ENCODE measurements at places on chromosomes 16 and 17.

DNA sequence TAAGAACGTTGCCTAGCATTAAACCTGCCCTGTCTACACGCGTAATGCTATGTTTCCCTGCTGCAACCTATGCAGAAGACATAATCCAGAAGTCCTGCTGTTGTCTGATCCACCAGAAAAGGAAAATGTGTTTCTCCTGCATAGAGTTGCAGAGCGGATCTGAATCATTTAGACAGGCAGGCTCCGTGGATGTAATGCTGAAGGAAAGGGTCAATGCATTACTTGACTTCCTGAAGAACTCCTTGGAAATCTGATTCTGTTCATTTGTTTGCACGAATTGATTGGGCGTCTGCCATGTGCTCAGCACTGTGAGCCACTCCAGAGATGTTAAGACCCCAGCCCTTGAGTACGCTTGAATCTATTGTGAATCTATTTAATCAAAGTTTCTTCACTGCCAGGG, 83.4 kb downstream of the FOXL1 start:
- peak; percentile 42 for DNase-seq

DNA sequence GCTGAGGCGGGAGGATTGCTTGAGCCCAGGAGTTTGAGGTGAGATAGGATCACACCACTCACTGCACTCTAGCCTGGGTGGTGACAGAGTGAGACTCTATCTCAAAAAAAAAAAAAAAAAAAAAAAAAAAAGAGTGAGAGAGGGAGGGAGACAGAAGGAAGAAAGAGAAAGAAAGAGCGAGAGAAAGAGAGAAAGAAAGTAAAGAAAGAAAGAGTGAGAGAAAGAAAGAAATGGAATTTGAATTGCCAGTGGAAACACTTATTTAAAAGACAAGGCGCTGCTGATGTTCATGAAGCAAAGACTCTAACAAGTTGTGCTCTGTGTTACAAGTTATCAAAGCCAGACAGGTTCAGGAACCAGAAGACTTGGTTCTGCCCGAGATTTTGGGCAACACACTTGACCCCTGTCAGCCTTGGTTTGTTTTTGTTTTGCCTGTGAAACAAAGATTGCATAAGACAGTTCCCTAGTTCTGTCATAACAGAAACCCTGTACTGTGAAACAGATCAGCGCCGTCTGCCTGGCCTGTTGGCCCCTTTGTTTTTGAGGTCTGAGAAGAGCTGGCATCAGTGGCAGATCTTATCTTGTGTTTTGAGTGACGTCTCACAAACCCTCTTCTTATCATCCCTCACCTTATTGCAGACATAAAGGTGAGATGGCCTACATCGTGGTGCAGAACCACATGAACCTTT, 55.4 kb upstream of the ENDOV start:
- peak; percentile 36 for DNase-seq

- no peak for DNase-seq
Observed at GRCh38 chr17:55694286-55694910, 28.3 kb downstream of the TMEM100 start.

DNA sequence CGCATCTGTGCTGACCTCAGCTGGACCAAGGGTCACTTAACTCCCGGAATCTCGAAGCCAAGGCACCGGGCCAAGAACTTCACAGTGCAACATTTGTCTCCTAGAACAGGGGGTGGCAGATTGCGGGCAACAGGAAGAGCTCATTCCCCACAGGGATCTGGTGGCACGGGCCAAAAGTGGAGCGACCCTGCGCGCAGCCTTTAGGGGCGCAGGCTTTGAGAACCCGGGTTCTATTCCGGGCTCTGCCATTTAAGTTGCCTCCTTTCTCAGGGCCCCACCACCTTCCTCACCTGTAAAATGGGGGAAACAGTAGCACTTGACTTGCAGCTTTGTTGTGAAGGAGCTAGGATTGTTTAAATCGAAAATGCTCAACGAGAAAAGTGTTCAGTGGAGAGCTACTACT, 651 bp downstream of the SHMT1 start:
- DNase-seq, result peak; percentile 24

GRCh38 chr17:10251212-10251948, 53.0 kb upstream of the GAS7 start:
- no peak for DNase-seq

GRCh38 chr17:45906237-45906636, 11.9 kb downstream of the MAPT start:
- no peak for DNase-seq

- DNase-seq, result no peak
Observed at GRCh38 chr16:31286421-31287032, 26.8 kb downstream of the ITGAM start.

DNA sequence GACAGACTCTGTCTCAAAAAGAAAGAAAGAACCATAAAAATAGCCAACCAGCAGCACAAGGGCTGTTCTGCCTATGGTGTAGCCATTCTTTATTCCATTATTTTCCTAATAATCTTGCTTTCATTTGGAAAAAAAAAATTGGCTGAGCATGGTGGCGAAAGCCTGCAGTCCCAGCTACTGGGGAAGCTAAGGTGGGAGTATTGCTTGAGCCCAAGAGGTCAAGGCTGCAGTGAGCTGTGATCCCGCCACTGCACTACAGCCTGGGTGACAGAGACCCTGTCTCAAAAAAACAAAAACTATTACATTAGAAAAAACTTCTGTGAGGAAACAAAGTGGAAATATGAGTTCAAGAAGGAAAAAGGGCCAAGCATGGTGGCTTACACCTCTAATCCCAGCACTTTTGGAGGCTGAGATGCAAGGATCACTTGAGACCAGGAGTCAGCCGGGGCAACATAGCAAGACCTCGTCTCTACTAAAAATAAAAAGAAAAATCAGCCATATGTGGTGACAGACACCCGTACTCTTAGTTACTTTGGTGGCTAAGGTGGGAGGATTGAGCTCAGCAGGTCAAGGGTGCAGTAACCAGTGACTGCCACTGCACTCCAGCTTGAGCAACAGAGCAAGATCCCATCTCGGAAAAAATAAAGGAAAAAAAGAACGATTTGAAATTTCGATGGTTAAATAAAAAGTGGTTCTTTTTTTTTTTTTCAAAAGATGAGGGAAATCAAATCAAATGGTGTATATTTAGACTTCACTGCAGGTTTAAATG, 2.5 kb downstream of the DCAKD start:
- DNase-seq, result no peak

GRCh38 chr16:87897521-87898505, 28.5 kb upstream of the SLC7A5 start:
- no peak for DNase-seq

DNA sequence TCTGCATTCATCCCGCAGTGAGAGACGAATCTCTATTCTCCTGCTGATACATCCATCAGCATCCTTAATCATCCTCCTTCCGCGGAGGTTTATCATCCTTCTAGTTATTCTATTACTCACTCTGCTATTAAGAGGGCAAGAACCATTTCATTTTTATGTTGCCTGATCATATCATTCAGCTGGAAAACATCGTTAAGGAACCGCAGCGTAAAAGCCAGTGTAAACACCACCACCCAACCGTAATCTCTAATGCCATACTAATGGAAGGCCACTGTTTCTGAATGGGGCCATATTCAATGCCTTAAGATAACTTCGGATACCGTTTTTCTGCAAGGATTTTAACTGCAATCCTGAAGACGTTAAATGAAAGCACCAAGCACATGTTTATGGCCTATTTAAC, 36.7 kb upstream of the ERCC4 start:
- no peak for DNase-seq

DNA sequence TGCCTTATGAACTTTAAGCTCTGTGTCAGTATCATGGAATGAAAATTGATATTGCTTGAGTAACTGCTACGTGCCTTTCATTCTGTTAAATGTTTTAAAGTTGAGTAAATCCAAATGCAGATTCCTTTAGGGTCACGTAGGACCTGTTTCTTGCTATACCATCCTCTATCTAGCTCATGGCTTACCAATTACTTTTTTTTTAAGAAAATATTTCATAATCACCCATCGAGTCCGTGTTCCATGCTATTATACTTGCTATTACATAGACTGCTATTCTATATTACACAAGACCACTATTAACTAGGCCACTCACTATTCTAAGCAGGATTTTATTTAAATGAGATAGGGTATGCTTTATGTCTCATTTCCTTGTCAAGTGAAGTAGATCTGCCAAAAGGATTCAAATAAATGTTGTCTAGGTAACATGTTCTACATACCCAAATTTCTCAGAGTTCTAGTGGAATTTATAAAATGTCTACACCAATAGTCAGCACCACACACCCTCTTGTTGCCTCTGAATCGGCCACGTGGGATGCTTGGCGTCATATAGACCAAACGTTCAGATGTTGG, 11.9 kb downstream of the ANKFN1 start:
- DNase-seq, result peak; percentile 57

GRCh38 chr17:76345377-76345974, 8.2 kb downstream of the PRPSAP1 start:
- DNase-seq, result no peak

DNA sequence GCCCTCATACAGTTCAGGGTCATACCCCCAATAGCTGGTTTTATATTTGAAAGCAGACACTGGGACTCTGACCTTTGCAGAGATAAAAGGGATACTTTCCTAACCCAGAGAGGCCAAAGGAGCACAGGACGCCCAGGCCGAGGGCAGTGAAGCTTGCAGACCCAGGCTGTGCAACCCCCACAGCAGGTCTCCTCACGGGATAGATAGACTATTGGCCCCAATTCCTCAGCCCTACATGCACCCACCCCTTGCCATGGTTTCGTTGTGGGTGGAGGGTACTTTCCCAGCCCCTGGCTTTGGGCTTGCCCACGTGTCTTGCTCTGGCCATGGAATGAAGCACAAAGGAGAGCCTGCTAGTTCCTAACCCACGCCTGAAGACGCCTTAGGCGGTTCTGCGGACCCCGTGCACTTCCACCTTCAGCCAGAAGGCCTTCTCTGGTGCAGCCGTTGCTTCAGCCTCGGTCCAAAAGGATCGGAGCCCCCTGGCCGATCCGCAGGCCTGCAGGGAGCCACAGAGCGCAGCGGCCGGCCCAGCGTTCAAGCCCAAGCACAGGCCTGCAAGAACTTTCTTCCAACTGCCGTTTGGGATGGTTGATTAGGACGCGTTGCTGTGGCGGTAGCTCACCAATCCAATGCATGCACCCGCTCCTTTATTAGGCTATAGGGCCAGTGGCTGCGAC, 9.8 kb upstream of the BRCA1 start:
- DNase-seq, result no peak

- no peak for DNase-seq
Observed at GRCh38 chr17:43772877-43773648, 5.7 kb downstream of the DUSP3 start.

DNA sequence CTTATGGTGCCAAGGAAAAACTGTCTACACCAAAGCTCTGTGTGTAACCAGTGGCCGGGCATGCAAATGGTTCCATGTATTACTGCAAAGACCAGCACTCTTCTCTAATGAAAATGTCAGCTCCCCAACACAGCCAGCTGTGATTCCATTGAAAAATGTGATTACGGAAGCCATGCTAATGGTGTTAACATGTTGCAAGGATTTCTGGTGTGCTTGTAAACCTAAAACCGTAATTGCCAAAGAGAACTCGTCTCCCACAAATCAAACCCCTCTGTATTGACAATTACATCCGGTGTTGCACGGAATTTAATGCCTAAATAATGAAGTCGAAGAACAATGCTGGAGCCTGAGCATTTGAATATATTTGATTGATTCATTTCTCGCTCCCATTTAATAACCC, 351.7 kb downstream of the NPIPA8 start:
- no peak for DNase-seq

- DNase-seq, result no peak
Observed at GRCh38 chr17:795721-796120, 13.6 kb downstream of the MRM3 start.

DNA sequence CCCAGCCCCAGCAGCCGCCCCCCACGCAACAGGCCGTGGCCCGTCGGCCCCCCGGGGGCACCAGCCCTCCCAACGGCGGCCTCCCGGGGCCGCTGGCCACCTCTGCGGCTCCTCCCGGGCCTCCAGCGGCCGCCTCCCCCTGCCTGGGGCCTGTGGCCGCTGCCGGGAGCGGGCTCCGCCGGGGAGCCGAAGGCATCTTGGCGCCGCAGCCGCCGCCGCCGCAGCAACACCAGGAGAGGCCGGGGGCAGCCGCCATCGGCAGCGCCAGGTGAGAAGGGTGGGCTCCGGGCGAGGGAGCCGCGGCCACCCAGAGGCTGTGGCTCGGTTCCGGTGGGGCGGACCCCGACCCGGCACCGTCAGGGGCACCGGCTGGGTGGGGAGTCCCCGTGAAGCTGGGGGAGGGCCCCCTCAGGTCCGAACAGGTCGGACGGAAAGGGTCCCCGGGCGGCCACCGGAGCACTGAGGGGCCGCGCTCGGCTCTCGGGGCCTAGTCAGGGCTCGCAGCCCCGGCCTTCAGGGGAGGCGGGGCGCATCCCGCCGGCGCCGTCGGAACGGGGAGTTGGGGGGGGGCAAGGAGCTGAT, 583 bp downstream of the ATXN2L start:
- DNase-seq, result peak; percentile 8

DNA sequence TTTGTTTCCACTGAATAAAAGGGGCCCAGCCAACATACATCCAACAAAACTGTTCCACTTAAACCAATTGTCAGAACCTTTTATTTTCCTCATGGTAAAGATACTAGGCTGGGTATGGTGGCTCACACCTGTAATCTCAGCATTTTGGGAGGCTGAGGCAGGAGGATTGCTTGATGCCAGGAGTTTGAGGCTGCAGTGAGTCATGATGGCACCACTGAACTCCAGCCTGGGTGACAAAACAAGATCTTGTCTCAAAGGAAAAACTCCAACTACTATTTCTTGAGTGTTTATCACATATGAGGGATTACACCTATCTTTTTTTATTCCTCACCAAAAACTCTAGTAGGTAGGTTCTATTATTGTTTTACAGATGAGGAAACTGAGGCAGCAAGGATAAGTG, 4.7 kb upstream of the PSMC5 start:
- DNase-seq, result no peak

- DNase-seq, result peak; percentile 92
Observed at GRCh38 chr17:43418441-43419374, 19.9 kb downstream of the ARL4D start.

- peak; percentile 14 for DNase-seq
Observed at GRCh38 chr17:37081287-37081686, 132.5 kb downstream of the AATF start.

- no peak for DNase-seq
Observed at GRCh38 chr17:79943347-79944241, 92.1 kb downstream of the TBC1D16 start.

DNA sequence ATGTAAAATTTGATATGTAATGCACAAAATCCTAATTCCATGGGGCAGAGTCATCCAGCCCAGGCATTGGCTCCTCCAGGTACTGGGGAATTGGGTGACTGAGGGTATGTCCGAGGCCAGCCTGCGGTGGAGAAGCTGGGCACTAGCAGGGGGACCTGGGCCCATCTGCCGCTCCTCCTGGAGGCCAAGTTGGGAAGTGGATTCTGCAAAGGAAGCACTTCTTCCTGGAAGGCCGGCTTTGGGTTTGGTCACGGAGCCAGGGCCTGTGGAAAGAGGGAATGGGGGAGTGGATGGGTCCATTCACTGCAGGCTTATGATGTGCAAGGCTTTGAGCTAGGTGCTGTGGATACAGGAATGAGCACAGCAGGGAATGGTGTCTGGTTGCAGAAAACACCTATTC, 85.8 kb downstream of the GNAO1 start:
- DNase-seq, result no peak

GRCh38 chr16:88459366-88460073, 6.4 kb downstream of the ZFPM1 start:
- peak; percentile 20 for DNase-seq

GRCh38 chr16:53132406-53132805, 77.6 kb downstream of the CHD9 start:
- DNase-seq, result no peak

Measured in iris pigment epithelial cell (primary cell).